ENCODE measurements at places on chromosomes 1 and 21.

DNA sequence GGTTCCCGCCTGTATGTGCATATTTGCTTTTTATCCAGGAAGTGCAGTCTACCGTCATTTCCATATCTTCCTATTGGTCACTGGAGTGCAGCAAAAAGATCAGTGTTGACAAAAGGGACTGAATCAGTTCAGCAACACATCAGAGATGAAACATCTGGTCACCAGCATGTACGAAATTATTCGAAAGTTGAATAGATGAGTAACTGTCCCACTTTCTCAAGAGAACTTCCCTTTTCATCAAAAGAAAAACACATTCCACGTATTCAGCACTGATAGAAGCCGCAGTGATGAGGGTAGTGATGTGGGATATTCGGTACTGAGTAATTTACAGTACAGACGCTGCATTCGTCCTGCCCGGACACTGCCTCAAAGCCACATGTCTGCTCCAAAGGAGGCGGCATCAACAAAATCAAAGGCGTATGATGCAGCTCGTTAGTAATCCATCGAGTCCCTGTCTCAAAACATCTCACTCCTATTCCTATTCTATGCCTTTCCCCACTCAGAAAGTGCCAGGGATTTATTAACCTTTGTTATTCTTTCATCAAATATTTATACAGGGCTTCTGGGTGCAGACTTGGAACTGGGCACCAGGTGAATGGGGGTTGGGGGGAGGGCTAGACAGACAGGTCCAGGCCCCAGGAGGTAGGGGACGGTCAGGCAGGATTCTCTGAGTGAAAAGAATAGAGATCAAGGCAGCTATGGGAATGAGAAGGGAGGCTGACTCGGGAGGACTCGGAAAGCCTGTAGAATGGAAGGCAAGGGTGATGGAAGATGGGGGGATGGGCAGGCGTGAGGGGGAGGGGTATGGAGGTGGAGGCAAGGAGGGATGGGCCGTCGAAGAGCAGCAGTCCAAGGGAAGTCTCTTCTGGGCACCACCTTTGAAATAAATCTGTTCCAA is 79.5 kb upstream of the SLC45A1 start:
- peak; percentile 61 for DNase-seq

DNA sequence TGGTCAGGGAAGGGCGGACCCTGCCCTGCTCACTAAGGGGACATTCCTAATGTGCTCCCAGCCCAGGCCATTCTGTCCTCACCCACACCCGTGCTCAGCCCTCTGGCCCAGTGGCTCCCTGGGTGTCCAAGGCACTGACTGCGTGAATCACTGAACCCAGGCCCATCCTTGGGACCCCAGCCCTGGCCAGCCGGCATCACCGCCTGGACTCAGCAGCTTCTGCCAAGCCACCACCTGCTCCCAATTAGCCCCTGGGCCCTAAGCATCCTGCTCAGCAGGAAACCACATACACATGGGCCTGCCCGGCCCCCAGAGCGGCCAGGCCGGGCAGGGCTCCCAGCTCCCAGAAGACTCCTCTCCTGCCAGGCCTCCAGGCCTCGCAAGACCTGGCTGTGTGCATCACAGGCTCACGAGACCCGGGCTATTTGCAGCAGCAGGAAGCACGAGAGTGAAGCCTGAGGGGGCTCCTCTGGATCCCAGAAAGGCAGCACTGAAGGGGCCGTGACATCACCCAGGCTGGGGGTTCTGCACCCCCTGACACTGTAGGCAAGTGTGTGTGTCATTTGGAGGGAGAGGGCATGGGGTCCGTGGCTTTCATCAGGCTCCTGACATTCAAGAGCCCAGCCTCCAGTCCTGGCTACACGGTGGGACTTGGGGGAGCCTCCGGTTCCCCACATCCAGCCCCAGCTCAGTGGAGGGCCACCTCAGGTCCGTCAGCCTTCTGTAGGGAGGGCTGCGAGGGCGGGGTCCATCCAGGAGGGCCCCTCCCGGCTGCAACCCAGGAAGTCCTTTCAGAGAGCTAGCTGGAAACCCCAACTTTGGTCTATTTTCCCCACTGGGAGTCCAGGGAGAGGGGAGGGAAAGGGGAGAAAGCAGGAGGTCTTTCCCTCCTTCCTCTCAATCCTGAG is 1.6 kb downstream of the MFAP2 start:
- DNase-seq, result no peak

DNA sequence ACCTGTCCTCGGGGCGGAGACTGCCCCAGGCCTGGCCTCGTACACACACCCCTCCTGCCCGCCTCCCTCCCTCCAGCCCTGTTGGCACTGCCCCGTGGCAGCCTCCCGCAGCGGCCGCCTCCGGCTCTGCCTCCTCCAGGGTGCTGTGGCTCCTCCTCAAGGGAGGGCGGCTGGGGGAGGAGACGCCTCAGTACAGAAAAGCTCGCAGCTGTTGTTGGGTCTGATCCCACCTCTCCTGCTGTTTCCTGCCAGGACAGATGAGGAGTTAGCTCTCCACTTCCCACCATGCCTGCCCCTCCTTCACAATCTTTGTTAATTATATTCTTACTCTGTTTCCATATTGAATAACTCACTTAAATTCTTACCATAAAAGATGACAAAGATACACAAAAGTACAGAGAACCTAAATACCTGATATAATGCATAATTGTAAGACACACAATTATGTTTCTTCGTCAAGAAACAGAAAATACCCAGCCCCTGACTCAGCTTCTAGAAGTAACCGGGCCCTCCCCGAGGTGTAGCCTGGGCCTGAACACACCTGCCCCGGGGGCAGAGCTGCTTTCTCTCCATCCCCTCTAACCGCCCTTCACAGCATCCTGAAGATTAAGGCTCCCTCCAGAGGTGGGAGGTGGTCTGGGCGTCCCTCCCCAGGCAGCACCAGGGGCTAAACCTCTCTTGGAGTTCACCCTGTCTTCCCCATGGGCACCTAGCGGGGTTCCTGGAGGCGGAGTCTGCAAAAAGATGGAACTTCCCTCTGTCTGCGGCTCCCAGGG is 30.6 kb upstream of the COL6A1 start:
- no peak for DNase-seq

GRCh38 chr1:83058327-83058726 is 940.6 kb downstream of the TTLL7 start:
- DNase-seq, result no peak

GRCh38 chr1:32392325-32392724 is 1.9 kb downstream of the BSDC1 start:
- no peak for DNase-seq

DNA sequence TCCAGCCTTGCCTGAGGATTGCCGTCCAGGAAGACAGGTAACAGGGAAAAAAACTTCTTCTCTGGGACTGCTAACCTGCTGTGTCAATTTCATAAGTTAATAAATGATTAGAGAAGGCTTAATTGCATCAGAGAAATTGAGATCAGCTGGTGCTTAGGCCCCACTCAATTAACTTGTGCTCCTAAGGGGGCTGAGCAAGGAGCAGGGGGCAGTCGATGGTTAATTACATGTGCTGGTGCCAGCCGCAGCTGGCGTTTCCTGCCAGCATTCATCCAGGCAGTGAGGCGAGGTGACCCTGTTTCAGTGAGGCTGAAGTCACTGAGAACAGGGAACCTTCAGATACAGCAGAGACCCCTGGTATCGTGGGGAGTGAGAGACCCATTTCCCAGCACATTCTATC is 60.0 kb downstream of the FAM163A start:
- no peak for DNase-seq

DNA sequence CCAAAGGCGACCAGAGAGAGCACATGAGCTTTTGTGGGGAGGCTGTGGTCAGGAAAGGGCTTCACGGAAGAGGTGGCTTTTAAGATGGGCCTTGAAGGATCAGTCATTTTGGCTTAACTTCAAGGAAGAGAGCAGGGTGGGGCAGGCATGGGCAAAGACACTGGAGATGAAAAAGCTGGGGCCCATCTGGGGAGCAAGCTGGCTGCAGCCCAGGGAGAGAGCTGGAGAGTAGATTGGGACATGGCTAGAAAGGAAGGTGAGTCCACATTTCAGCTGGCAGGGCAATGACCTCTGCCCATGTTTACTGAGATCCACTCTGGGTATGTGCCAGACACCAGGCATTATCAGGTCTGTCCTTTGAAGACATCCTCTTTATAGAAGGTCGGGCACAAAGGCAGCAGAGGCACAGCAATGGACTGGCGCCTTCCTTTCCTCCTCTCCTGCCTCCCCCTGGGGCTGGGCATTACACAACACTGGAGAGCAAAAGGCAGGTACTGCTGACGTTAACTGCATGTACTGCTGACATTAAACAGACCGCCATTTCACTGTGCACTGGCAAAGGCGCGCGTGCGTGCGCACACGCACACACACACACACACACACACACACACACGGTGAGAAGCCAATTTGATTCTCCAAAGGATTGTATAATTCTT is 2.2 kb upstream of the UBXN10 start:
- peak; percentile 90 for DNase-seq

DNA sequence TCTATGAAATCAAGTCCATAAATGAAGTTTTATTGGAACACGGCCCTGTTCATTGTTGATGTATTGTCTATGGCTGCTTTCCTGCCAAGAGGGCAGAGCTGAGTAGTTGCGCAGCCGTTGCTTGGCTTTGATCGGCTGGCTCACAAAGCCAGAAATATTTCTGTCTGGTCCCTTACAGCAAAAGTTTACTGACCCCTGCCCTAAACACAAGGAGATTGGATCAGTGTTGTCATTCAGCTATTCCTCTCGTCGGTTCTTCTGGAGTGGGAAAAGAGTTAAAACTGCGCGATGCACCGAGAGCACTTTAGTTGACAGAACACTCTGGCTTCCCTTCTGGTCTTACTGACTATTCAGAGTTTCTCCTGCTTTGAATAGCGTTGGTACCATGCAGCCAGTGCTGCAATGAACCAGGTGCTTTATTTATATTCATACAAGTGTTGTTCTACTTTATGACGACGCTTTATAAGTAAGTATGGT is 868 bp downstream of the ZBTB40 start:
- DNase-seq, result peak; percentile 34

DNA sequence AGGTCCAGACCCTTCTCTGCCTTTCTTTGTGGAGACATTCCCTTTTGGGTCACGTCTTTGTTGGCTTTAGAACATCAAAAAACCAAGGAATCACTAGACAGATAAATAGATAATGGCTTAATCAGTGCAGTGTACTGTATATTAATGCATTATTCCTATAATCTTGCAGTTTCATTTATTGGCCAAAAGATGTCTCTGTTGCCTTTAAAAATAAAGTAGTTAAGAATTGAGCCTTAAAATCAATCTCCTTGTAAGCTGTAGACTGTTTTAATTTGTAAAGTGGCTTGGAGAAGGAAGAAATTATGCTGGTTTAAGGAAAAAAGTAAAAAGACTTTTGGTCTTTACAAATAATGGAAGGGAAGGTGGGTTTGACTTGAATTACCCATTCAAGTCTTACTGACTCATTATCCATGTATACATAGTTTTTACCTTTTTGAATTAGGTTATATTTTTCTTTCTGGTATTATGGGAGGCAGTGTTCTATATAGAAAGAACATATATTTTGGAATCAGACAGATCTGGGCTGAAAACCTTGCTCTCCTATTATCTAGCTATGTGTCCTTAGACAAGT is 84.6 kb downstream of the VPS13D start:
- no peak for DNase-seq

- DNase-seq, result no peak
Measured at GRCh38 chr1:1665815-1666251, 7.0 kb upstream of the CDK11B start.

DNA sequence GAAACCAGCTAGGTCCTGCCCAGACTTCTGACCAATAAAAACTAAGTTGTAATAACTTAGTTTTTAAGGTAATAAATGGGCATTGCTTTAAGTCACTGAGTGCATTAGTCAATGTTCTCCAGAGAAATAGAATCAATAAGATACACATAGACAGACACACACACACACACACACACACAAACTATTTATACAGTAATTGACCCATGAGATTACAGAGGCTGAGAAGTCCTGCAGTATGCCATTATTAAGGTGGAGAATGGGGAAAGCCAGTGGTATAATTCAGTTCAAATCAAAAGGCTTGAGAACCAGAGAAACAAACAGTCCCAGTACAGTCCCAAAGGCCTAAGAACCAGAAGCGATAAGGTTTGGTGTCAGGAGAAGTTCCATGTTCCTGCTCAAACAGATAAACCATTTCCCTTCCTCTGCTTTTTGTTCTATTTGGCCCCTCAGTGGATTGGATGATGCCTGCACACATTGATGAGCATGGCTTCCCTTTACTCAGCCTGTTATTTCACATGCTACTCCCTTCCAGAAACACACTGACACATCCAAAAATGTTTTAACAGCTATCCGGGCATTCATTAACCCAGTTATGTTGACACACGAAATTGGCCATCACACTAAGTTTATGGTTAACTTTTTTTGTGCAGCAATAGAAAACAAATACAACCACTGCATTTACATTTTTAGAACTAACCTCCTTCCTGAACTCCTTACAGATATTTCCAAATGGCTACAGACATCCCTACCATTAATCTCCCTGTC is 828.2 kb upstream of the NCAM2 start:
- DNase-seq, result no peak

DNA sequence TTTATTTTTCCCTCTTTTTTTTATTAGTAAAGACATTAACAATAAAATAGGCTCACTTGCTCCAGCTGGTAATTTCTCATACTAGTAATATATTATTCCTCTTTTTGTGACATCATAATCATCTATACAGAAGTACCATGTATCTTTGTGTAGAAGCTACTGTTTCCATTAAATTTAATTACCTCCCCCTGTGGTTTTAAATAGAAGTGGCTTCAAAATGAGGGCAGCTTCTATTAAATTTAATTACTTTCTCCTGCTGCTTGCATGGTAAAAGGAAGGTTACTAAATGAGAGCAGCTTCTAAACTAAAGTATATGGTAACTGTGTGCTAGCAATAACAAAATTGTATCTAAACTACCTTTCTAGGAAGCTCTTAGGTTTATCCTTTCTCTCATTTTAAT is 94.0 kb downstream of the DPYD start:
- DNase-seq, result no peak

DNA sequence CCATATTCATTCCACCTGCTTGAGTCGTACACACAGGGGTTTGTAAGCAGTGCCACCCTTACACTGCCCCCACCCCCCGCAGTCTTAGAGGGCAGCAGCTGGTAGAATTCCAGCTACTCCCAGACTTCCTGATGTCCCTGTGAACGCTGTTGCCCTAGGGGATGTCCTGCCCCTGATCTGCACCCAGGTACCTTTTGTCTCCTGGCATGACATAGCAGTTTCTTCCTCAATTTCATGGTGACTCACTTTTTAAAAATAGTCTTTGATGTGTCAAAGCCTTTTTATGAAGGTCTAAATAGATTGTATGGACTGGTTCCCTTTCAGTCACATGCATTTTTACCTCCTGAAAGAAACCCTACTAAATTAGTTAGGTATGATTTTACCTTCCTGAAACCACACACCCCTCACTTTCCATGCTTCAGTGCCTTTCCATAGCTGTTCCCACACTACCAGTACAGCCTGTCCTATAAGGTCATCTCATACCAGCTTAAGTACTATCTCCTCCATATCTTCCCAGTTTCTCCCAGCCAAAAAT is 76.4 kb downstream of the ST3GAL3 start:
- no peak for DNase-seq

GRCh38 chr1:151825751-151826660 is 5.6 kb downstream of the RORC start:
- DNase-seq, result no peak

DNA sequence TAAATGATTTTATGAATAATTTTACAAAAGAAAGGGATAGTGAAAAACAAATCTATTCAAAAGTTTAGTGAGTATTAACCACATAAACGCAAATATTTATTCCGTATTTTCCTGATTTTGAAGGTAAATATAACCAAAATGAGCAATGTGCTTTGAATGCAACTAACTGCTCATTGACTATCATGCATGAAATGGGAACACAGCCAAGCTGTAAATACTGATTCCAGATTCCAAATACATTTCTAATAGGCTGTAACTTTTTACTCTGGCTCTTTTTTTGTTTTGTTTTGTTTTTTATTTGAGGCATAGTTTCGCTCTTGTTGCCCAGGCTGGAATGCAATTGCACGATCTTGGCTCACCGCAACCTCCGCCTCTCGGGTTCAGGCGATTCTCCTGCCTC is 41.8 kb downstream of the SELENOF start:
- no peak for DNase-seq
